CD4-positive, alpha-beta T cell treated with Interferon gamma for 1 hour (primary cell): ENCODE measurements at places on chromosomes 1 and 21.
A peak's percentile ranks its signal among the peaks of the same experiment; 100 is the strongest.

- no peak for DNase-seq
These were observed 58.9 kb upstream of the GNG4 start for GRCh38 chr1:235708390-235708962.

DNA sequence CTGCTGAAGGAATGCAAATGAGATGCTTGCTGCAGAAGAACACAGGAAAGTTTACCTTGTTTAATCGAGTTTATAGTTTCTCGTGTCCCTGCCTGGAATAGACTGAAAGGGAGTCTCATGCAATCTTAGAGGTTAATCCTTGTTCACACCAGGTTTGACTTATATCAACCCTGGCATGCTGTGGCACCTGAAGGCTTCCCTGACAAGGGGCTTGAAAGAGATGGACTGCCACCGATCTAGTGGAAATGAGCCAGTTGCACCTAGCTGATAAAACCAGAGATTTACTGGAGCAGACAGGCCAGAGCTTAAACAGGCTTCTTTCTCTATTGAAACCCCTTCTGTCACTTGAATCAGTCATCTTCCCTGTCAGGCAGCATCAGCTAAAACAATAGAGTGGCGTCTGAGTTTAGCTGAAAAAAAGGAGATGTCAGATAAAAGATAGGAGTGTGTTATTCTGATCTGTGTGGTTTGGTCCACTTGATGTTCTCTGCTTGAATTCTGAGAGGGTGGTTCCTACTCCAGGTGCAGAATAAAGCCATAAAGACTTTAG is 349.7 kb downstream of the RWDD3 start:
- no peak for DNase-seq

- no peak for DNase-seq
These were observed 14.3 kb upstream of the ADAM30 start for GRCh38 chr1:119910618-119911017.

- DNase-seq = no peak
These were observed 128.7 kb upstream of the DPYD start for GRCh38 chr1:98049370-98050135.

GRCh38 chr1:218352075-218352438 is 6.9 kb downstream of the TGFB2 start:
- no peak for DNase-seq

- DNase-seq = no peak
These were observed 45.3 kb downstream of the LGR6 start for GRCh38 chr1:202238914-202239313.

GRCh38 chr1:243974451-243975292 is 76.4 kb upstream of the ZBTB18 start:
- no peak for DNase-seq

DNA sequence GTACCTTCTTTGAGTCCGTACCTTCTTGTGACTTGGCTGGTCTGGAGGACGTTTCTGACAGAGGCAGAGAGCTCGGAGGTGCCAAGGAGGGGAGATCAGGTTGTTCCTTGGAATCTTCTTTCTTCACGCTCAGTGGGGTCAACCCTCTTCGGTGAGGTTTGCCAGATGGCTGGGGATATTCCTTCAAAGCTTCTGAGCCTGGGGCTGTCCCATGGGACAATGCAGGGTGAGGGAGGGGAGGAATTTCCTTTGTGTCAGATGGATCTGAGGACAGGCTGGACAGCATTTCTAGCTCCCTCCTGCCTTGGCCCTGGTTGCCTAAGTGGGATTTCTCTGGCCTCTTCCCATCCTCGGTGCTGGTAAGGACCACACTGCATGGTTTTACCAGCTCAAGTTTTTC is 95.5 kb upstream of the EDN2 start:
- no peak for DNase-seq

DNA sequence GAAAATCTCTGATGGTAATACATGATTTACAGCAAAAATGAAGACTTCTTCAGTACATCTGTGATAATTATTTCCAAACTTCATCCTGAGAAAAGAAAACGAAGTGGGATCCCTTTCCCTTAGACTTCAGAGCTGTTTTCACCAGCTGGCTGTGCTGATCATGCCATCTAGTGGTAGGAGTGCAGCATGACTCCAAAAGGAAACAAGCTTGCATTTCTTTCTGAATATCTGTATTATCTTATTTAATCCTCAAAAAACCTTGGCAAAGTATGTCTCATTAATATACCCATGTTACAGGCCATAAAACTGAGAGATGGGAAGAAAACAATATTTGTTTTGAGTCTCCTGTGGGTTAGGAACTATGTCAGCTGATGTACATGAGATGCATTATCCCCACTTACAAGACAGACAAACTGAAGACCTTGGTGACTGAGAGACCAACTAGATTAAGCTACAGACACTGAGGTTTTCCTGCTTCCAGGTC is 9.8 kb upstream of the GJA8 start:
- peak; percentile 7 for DNase-seq

DNA sequence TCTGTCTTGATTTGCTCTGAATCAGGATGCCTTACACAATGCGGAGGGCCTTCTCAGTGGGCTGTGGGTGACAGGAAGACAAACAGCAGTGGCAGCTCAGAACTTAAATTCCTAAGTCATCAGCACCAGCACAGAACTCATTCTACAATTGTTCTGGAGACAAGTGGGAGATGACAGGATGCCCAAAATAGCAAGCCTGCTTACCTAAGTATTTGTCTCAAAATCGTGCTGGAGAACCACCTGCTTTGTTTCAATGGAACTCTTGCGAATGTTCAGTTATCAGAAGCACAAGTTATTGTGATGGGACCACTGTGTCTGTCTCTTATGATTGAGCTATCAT is 76.1 kb downstream of the VCAM1 start:
- no peak for DNase-seq

DNA sequence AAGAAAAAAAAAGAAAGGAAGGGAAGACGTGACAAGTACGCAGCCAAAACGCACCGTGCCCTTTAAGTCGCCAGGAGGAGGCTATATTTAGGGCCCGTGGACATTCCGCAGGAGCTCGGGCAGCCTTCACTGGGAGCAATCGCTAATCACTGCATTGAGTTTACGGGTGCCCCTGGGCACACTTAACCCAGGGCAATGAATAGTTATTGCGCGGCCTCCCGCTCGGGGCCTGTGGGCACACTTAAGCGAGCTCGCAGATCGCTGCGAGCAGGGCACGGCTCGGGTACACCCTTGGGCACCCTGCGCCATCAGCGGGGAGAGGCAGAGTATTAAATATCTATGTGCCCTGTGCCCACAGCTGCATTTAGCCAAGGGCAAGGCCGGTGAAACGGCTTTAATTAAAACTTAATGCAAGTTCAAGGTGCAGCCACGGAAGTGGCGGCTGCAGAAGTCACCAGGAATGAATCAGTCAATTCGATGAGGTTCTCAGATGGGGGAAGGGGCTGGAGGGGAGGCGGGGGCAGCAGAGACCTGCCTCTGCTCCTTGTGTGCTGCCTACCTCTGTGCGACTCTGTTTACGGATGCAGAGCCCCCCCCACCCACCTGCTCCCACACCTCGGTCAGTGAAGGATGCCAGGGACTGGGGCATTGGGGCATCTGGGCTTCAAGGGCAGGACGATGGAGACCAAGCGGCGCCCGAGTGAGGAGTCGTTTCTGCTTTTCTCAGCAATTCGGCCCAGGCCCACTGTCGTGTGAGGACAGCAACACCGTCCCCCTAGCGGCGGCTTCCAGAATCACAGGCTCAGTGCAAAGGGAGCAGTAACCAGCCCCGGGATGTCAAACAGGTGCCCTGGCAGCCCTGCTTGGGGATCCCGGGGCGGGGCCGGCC is 51.8 kb upstream of the TARDBP start:
- peak; percentile 70 for DNase-seq

DNA sequence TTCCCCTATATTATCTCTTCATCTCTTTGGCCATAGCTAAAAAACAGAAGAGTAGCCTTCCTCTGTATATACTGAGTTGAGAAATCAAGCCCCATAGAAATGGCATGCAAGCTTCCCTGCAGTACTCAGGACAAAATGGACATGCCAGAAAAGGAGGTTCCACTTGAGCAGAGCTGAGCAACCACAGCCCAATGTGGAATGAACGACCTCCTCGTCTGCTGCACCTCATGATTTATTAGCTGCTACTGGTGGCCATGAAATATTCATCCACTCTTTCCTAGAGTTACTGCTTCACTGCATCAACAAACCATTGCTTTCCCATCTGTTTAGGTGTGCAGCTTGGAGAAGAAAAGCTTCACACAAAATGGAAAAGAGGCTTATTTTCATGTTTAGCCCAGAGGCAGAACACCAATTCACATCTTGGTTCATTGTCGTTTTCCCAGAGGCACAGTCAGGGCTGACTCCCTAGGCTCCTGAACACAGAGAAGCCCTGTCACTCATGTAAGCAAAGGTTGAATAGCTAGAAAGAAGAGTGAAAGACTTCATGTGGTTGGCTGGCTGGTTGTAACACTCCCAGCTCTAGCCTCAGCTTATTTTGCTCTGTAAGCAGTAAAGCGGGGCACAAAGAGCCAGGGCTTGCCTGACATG is 148.0 kb downstream of the TSEN15 start:
- no peak for DNase-seq

DNA sequence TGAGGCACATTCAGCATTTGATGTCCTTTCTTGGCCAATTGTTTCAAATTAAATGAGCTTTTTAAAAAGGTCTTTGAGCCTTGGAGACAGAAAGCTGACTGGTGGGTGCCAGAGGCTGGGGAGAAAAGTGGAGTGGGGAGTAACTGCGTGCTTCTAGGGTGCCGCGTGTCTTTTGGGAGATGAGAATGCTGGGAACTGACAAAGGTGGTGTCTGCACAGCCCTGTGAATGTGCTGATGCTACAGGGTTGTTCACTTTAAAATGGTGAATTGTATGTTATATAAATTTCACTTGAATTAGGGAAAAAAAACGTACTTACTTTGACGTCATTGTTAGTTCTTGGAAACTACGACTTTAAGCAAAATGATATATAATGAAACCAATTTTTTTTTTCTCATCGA is 8.1 kb upstream of the TFF1 start:
- no peak for DNase-seq

DNA sequence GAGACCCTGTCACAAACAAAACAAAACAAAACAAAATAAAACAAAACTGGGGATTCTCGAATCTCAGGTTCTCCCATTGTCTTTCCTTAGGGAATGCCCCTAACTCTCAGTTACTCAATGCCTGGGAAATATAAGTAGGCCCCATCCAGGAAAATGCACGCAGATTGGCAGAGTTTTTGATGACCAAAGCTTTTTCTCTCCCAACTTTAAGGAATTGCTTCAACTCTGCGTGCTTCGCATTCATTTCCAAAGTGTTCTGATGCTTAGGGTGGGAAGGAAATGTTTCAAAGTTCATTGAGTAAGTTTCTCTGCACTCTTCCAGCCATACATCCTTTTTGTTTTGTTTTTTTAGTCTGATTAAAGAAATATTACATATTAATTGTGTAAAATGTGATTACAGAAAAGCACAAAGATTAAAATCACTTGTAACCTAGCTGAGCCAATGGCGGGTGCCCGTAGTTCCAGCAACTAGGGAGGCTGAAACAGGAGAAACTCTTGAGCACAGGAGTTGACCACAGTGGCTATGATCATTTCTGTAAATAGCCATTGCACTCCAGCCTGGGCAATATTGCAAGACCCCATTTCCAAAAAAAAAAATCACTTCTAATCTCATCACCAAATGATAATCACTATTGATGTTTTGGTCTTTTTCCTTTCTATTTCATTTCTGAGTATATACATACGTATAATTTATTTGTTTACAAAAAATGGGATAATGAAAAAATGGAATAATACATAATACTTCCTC is 18.4 kb upstream of the EVI5 start:
- DNase-seq = no peak

DNA sequence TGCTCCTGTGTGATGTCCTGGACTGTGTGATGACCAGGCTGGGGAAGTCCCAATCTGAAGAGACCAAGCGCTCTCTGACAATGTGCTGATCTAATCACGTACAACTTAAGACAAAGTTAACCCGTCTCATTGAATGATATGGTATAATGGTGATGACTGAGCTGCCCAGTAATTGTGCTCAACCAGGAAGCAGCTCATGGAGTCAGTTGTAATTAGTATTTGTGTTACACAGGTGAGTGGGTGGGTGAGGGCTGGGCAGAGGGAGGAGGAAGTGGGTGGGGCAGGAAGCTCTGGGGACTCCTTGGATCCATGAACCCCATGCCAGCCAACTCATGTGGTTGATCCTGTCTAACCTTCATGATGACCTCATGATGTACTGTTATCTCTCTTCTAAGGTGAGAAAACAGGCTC is 8.7 kb upstream of the ECE1 start:
- no peak for DNase-seq

DNA sequence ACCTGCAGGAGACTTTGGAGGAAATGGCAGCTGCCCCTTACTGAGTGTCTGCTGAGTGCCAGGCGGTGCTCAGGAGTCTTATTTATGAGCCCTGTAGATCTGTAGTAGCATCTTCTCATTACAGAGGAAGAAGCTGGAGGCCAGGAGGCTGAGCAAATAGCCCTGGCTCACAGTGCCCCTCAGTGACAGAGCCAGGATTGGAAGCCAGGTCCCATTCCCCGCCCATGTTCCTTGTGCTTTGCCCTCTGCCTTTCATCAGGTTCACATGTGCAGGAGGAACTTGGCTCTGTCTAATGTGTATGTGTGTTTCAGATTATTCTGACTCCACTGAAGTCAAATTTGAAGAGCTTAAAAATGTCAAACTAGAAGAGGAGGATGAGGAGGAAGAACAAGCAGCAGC is 21.2 kb downstream of the KDM4A start:
- no peak for DNase-seq

DNA sequence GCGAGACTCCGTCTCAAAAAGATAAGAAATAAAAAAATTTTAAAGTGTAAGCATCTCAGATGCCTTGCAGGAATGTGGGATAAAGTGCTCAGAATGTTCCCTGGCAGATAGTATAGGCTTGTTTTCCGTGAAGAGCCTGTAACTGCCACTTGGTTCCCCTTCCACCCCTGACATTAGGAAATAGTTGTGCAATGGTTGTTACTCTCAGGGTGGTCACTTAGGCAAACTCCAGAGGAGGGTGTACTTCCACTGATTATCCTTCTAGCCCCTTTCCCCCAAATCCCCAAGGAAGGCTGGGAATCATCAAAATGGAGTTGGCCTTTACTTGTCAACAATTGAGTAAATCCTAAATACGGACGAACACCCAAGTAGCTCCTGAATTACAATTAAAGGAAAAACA is 10.4 kb downstream of the RPL11 start:
- no peak for DNase-seq

DNA sequence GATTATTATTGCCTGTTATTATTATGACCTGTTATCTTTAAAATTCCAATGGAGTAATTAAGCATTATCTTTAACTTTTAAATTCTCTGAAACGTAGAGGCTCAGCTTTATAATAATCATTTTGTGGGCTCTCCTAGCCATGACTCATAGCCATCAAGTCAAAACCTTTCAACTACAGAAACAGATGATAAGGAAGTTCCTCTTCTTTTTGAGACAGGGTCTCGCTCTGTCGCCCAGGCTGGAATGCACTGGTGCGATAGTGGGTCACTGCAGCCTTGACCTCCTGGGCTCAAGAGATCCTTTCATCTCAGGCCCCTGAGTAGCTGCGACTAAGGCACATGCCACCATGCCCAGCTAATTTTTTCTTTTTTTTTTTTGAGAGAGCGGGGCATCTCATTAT is 43.5 kb downstream of the CHML start:
- no peak for DNase-seq

DNA sequence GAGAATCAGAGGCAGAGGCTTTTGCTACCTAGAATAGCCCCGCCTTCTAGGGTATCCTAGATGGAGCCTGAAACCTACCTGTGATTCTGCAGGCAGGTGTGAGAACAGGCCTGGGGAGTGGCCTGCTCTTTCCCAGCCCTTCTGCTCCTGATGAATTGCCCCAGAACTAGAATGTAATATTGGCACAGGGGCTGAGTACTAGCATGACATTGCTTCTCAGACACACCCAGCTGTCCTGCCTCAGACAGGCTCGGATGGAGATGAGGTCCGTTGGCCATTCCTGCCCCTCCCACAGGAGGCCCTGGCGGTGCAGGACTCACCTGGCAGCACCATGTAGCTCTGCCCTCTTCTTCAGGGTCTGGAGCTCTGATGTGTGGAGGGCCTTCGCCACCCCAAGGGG is 237.6 kb downstream of the GRIK3 start:
- no peak for DNase-seq
